ENCODE measurements at places on chromosomes 1 and 21.
A peak's percentile ranks its signal among the peaks of the same experiment; 100 is the strongest.

DNA sequence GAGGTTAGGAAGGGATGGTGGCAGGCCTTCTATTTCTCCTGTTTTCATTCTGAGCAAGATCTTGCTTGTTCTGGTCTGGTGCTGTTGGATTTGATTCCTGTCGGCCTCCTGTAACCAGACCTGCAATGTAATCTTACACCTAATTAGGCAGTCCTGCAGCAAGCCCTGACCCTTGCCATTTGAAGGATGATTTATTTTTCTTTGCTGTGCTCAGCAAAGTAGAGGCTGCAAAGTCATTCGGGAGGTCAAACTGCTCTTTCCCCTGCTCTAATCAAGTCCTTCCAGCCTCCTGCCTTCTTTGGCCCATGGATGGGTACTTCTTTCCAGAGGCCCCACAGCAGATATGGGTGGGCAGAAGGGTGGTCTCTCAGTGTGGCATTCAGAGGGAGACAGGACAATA is 417.7 kb upstream of the USP24 start:
- no peak for DNase-seq

DNA sequence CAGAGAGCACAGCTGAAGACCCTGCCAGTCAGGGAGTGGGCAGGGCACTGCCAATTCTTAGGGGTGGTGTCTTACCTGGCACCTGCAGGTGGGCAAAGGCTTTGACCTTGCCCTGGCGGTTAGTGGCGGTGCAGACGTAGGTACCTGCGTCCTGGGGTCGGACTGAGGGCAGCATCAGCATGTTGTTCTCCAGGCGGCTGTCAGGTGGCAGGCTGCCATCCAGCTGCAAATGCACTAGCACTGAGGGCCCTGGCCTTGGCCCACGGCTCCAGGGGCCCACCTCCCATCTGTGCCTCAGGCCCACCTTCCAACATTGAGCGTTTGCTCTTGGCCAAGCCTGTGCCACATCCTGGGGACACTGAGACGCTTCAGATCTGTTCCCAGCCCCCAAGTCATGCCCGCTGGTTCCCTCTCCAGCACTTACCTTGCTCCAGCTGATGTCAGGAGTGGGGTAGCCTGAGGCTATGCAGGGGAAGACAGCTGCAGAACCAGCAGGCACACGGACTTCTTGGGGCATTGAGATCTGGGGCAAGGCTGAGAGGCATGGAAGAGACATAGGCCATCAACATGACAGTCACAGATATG is 21.4 kb downstream of the LDLRAD2 start:
- DNase-seq, result no peak

GRCh38 chr1:208254862-208255261 is 10.7 kb upstream of the PLXNA2 start:
- peak; percentile 88 for DNase-seq

GRCh38 chr1:192584866-192585265 is 9.3 kb downstream of the RGS1 start:
- DNase-seq, result no peak

DNA sequence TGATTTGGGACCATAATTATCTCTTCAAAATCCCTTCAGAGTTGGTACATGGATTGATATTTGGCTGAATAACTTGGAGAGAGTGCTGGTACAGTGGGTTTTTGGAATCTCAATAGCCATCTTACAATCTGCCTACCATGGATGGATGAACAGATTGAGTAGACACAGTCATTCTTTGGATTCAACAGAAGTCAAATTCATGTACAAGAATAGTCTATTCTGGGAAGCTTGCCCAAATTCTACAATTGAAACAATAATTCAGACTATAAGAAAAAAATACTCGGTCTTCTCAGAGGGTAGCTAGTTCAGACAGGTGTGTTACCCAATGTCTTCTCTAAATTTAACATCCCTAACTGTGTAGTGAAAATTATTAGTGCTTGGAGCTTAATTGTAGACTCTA is 574.0 kb downstream of the LRRIQ3 start:
- no peak for DNase-seq

DNA sequence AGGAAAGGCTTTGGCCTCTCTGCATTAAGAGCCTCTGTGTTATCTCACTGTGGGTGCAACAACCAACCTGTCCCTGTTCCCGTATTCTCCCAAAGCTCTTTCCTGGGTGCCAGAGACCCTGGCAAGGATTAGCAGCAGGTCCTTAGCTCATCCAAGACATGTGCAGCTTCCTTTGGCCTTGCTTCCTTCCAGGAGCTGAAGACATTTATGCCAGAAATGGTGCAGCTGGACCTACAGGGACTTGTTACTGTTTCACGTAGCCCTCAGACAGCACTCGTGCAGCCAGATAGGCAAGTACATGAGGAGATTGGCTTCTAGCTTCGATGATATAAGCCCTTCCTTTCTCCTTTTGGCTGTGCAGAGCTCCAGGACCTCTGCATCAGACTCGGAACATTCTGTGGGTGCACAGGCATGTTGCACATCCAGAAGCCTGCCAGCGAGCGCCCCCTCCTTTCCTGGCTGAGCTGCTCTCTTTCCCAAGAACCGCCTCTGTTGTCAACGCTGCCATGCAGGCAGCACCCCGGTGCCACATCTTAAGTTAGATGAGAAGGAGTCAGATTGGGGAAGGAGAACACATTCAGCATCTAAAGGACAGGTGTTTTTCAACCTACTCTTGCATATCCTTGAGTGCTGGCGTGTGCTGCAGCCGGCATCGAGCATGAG is 284.5 kb upstream of the PLXNA2 start:
- DNase-seq, result no peak

DNA sequence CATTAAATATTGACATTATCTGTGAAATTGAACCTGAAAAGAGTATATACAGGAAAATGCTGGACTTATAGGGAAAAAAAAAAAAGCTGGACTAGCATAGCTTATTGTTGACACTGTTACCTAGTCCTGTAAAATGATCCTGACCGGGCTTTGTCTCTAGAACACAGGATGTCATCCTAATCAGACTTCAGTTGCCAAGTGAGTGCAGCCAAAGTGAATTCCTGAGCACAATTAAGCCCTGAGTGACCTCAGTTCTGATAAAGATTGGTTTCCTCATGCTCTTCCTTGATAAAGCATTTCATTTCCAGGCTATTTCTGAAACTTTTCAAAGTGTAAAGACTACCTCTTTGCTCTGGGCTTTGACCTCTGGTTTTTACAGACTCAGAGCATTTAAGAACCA is 19.8 kb downstream of the SELP start:
- DNase-seq, result no peak

- peak; percentile 66 for DNase-seq
Measured at GRCh38 chr21:28805885-28806284, 186.8 kb downstream of the LTN1 start.

GRCh38 chr1:56456435-56457101 is 122.8 kb downstream of the PLPP3 start:
- DNase-seq, result peak; percentile 87

- no peak for DNase-seq
Measured at GRCh38 chr1:55713516-55713915, 498.4 kb upstream of the USP24 start.

DNA sequence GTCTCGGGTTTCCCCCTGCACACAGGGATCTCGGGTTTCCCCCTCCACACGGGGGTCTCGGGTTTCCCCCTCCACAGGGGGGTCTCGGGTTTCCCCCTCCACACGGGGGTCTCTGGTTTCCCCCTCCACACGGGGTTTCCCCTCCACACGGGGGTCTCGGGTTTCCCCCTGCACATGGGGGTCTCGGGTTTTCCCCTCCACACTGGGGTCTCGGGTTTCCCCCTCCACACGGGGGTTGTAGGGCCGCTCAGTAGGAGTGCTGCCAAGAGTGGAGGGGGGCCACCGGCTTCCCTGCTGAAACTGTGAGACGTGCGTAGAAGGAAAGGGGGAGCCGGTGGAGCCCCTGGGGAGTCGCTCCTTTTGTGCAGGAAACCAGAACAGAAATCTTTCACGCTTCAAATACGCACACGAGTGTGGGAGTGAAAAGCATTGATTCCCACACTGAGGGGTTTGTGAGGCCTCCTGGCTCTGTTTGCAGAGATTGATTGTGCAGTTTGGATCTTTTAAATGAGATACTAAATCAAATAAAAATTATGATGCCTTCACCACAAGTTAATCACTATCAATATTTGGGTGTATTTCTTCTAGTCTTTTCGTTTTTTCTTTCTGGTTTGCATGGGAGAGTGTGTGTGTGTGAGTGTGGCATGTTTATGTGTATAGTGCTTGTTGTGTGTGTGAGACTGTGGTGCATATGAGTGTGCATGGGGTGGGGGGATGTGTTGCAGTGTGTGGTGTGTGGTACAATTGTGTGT is 54.3 kb upstream of the TRAPPC10 start:
- DNase-seq, result no peak

GRCh38 chr1:186730951-186731729 is 50.9 kb upstream of the PTGS2 start:
- peak; percentile 3 for DNase-seq

GRCh38 chr1:203870245-203870644 is 8.8 kb downstream of the SNRPE start:
- DNase-seq, result no peak

DNA sequence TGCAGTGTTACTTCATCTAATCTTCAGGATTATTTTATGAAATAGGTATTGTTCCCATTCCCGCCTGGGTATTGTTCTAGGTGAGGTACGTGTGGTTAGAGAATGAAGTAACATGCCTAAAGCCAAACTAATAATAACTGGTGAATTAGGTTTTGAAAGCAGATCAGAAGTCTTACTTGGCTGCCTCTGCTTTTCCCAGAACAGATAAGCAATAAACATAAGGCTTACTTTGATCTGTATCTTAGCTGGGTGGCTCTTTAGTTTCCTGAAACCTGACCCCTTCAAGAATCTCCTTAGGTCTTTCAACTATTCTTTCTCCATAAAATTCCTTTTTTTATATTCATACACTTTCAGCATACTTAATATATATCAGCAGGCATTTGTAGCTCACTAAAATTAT is 65.3 kb downstream of the VAV3 start:
- DNase-seq, result no peak

DNA sequence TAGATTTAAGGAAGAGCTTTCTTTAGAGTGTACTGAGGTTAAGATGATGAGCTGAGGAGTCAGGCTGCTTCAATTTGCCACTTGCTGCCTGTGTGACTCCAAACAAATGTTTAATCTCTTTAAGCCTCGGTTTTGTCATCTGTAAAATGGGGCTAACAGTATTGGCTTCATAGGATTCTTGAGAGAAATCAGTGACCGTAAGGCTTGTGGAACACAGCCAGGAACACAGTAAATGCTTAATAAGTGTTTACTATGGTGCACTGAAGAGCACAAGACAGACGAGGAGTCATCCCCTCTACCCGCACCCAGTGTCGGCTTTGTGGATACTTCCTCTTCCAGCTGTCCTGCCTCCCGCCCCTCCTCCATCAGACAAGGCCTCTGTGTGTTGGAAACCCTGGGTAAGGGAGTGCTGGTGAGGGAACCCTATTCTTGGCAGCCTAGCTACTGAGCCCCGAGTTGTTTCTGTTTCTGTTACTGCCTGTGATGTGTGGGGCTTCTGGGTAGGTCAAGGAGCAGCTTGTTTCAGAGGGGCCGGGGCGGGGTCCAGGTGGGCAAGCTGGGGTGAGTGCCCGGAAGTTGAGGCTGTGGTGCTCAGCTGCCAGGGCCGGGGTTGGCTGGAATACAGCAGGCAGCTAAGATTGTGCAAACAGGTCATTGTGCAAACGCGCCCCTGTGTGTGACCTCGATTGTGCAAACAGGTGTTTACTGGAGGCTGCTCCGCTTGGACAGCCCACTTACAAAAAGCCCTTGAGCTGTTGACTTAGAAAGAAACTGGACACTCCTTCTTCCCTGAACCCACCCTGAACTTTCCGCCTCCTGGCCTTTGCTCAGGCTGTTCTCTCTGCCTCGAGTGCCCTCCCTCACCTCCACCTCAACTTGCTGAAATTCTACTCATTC is 4.0 kb upstream of the CSF3R start:
- peak; percentile 36 for DNase-seq

- DNase-seq, result no peak
Measured at GRCh38 chr1:45722809-45723208, 27.6 kb downstream of the IPP start.

DNA sequence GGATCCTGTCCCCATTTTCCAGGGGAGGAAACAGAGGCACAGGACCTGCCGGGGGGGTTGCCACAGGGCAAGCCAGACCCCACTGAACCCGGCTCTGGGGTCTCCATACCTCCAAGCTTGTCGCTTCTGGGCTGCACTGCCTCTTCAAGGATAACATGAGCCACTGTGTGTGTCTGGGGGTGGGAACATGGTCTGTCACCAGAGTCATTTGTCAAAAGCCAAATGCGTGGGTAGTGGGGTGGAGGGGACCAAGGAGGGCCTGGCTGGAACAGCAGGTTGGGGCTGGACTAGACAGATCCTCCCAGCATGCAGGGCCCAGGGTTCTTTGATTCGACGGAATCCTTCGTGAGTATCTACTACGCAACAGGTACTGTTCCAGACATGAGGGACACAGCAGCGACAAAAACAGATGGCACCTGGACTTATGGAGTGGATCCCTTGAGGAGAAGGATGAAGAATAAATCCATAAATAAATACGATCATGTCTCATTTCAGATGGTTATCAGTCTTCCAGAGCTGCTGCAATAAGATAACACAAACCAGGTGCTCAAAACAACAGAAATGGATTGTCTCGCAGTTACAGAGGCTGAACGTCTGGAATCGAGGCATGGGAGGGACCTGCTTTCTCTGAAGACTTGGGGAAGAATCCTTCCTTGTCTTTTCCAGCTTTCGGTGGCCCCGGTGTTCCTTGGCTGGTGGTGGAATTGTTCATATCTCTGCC is 28.7 kb downstream of the C1QB start:
- no peak for DNase-seq

DNA sequence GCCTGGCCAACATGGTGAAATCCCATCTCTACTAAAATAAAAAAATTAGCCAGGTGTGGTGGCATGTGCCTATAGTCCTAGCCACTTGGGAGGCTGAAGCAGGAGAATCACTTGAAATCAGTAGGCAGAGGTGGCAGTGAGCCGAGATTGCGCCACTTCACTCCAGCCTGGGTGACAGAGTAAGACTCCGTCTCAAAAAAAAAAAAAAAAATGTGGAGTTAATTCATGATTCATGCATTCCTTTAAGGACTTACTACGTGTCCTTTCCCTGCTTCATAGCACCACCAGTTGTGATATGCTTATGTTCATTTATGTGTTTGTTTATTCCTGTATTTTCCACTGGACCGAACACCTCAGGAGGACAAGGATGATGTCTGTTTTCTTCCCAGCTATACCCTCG is 12.7 kb upstream of the PRELP start:
- no peak for DNase-seq

Measured in osteoblast (primary cell).